ENCODE measurements at places on chromosomes 2 and 18. TPM values are rescaled to one million over a fixed set of nuclear protein-coding genes. Genes with fewer than 3 reads are reported as not detected.

The FAP gene
- not detected for total RNA-seq

The FAM228A gene
- total RNA-seq: not detected

The PSTPIP2 gene
- 39.0 TPM for total RNA-seq

The NPHP1 gene
- 1.0 TPM for total RNA-seq

The TXNDC2 gene
- total RNA-seq: 0.39 TPM

The AQP12B gene
- total RNA-seq: not detected

The SPATA3 gene
- not detected for total RNA-seq

The CCDC142 gene
- 26.9 TPM for total RNA-seq

All from activated T-helper 2 cell treated with anti-CD3 and anti-CD28 coated beads, Interferon-gamma antibody, Interleukin-2, Interleukin-4, amounts not matched to agents 10 μg/mL and 5 μg/mL and 100 μg/mL, durations not matched to agents 14 hours and 24 hours and 36 hours (primary cell).